Activated CD8-positive, alpha-beta memory T cell treated with anti-CD3 and anti-CD28 coated beads for 1 hour (primary cell): ENCODE measurements at places on chromosomes 7 and 10.
A peak's percentile ranks its signal among the peaks of the same experiment; 100 is the strongest.

DNA sequence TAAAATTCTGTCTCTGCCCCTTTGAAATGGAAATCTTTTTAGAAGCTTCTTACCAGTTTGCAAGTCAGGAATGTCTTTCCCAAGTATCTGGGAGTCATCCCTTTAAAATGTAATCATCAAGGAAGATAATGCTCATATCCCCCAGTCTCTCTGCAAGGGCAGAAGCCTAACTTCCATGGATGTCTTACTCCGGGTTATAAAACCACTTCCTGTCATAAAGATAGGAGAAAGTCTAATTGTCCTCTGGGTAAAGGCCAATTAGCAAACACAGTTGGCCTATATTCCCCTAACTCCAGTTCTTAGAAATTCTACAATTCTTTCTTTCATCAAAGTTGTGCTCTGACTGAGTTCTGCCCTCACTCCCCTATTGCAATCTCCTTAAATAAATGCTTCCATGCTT lies 1631.5 kb upstream of the LRRTM3 start:
- DNase-seq = no peak

DNA sequence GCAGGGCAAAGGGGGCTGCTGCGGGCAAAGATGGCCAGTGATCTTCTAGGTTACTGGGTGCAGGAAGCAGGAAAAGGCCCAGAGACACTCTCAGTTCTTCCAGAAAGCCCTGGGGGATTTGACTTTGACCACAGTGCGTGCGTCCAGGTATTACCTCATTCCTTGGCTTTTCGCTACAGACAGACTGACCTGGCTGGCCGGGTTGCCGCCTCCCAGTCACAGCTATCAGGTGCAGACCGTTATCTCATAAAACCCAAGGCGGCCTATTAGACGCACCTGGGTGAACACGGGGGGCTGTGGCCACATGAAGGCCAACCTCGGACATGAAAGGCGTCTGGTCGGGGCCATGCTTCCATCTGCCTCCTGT lies 80.3 kb downstream of the FOXL3 start:
- no peak for DNase-seq

DNA sequence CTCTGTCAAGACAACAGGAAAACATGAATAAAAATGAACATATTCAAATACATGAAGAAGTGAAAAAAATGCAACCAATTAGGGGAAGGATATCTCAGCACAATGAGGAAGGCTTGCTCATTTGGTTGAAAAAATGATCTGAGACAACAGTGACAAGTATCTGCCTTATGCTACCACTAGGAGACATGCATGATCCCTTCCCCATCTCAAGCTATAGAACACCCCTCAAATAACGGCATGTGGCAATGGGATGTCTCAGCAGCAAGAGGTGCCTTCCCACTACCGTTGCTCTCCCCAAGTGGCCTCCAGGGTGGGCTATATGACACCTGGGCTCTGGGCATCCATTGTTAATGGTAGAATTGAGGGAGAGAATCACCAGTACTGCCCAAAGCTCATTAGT lies 98.1 kb upstream of the RSU1 start:
- DNase-seq = no peak

GRCh38 chr10:82288461-82288881 lies 413.5 kb downstream of the NRG3 start:
- no peak for DNase-seq

- no peak for DNase-seq
Observed at GRCh38 chr7:35285799-35286198, 31.9 kb upstream of the TBX20 start.

- DNase-seq = peak; percentile 99
Observed at GRCh38 chr7:108525985-108526767, at the start of gene PNPLA8. Gene PNPLA8 (minus strand): TSS chr7:108526135. CDS start chr7:108515491, 10,644 bp downstream.

GRCh38 chr7:34309116-34309515 lies 348.9 kb upstream of the NPSR1 start:
- no peak for DNase-seq

GRCh38 chr7:151377406-151377805 lies 32.4 kb downstream of the WDR86 start:
- no peak for DNase-seq

- DNase-seq = no peak
Observed at GRCh38 chr7:73478549-73478948, 43.5 kb downstream of the BAZ1B start.

DNA sequence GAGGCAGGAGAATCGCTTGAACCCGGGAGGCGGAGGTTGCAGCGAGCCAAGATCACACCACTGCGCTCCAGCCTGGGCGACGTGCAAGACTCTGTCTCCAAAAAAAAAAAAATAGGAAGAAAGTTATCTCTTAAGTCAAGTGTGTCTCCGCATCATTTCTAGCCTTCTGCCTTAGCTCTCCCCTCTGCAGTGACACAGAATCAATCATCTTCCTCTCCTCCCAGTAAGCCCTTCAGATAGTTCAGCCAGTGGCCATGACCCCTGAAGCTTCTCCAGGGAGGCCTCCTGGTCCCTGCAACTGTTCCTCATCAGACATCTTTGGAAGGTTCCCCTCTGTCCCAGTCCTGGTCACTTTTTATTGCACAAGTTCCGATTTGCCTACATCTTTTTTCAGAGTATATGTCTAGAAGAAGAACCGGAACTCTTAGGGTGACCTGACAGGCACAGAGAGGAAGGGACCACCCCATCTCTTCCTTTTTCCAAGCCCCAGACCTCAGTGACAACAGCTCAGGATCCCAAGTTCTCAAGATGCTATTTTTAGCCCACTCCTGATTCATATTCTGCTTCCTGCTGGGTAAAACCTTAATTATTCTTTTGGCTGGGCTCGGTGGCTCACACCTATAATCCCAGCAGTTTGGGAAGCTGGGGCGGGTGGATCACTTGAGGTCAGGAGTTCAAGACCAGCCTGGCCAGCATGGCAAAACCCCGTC lies 6.6 kb upstream of the RHBDD2 start:
- no peak for DNase-seq

DNA sequence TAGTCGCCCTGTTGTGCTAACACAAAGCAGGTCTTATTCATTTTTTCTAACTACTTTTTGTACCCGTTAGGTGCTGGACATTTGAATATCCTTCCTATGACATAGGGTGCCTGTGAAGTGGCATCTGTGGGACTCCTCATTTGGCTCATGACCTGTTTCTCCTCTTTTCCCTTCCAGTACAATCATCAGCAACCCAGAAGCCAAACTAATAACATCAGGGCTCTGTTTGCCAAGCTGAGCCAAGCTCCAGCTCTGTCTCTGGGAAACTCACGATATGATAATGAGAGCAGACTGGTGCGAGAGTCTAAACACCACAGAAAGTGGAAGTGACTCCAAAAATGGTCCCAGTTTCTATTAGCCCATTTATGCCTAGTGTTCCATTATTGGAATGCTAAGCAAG lies 92.0 kb downstream of the SVIL start:
- DNase-seq = no peak
